ENCODE measurements at places on chromosomes 13 and 19. TPM values are rescaled to one million over a fixed set of nuclear protein-coding genes. Genes with fewer than 3 reads are reported as not detected.

The TMC4 gene
- total RNA-seq, result 7.8 TPM

The SIGLEC9 gene
- 15.2 TPM for total RNA-seq

The MUC16 gene
- total RNA-seq, result not detected

The HAUS5 gene
- 8.4 TPM for total RNA-seq

The JAK3 gene
- 12.7 TPM for total RNA-seq

The PAK4 gene
- 7.4 TPM for total RNA-seq

The ZNF528 gene
- total RNA-seq, result 43.4 TPM

The DIRAS1 gene
- total RNA-seq, result 2.3 TPM

The F10 gene
- 25.5 TPM for total RNA-seq

The ZNF506 gene
- 66.7 TPM for total RNA-seq

The TMEM38A gene
- 7.6 TPM for total RNA-seq

The PDE4A gene
- total RNA-seq, result 24.9 TPM

The ZNF358 gene
- 88.9 TPM for total RNA-seq

The SCGB2B2 gene
- total RNA-seq, result 1.1 TPM

The FAAP24 gene
- 0.28 TPM for total RNA-seq

The DCT gene
- total RNA-seq, result 0.27 TPM

The CASP14 gene
- total RNA-seq, result 0.54 TPM

The MISP3 gene
- total RNA-seq, result 1.7 TPM

The ZNF317 gene
- 13.5 TPM for total RNA-seq

The KCNRG gene
- 2.0 TPM for total RNA-seq

The PGLYRP1 gene
- not detected for total RNA-seq

The SIRT2 gene
- total RNA-seq, result 42.8 TPM

The NLRP11 gene
- not detected for total RNA-seq

The FPR1 gene
- 39.3 TPM for total RNA-seq

The RFPL4A gene
- total RNA-seq, result not detected

The GPR180 gene
- 6.3 TPM for total RNA-seq

The HCN2 gene
- not detected for total RNA-seq

The LILRB1 gene
- total RNA-seq, result 7.9 TPM

The VSTM2B gene
- not detected for total RNA-seq

The ZNF793 gene
- 12.1 TPM for total RNA-seq

The PABPC3 gene
- not detected for total RNA-seq

The IGFL2 gene
- total RNA-seq, result 0.54 TPM

The SIGLEC5 gene
- total RNA-seq, result 1.4 TPM

The ZNF541 gene
- total RNA-seq, result not detected

The ASPDH gene
- total RNA-seq, result not detected

The CYP2S1 gene
- total RNA-seq, result 2.3 TPM

The NRTN gene
- total RNA-seq, result not detected

The CEACAM8 gene
- not detected for total RNA-seq

The PCDH20 gene
- total RNA-seq, result 10.6 TPM

The FNDC3A gene
- 86.3 TPM for total RNA-seq

The TMEM255B gene
- total RNA-seq, result 11.2 TPM

The CCDC122 gene
- total RNA-seq, result 1.1 TPM

The CEACAM6 gene
- total RNA-seq, result not detected

The ERICH4 gene
- total RNA-seq, result not detected

The PCDH17 gene
- total RNA-seq, result 12.3 TPM

The MBD3L3 gene
- total RNA-seq, result not detected

The SLC10A2 gene
- not detected for total RNA-seq

The AMER2 gene
- not detected for total RNA-seq

The SHANK1 gene
- 1.6 TPM for total RNA-seq

The GGN gene
- 1.5 TPM for total RNA-seq

The CYP4F8 gene
- not detected for total RNA-seq

The ZNF565 gene
- total RNA-seq, result 6.6 TPM

The PKN1 gene
- total RNA-seq, result 139 TPM

Measured in thoracic aorta (tissue), 2 donors.